Psoas muscle (tissue), 8 donors: ENCODE measurements at places on chromosomes 5 and 9. TPM values are rescaled to one million over a fixed set of nuclear protein-coding genes. Genes with fewer than 3 reads are reported as not detected.

DNA sequence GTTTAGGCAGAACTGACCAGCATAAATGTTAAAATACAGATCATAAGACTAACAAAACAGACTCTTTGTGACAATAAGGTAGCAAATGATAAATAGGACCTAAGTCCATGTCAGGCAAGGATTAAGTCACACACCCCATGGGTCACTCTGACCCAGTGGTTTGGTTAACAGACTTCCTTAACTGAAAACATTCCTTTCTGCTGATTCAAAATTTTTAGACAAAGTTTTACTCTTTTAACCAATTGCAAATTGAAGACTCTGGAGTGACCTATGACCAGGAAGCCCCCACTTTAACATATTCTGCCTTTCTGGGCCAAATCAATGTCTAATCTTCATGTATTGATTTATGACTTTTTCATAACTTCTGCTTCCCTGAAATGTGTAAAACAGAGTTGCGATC is 4.9 kb upstream of the NXNL2 start:
- DNase-seq: no peak

GRCh38 chr5:94815313-94816039 is 197.0 kb downstream of the SLF1 start:
- no peak for DNase-seq

- DNase-seq: no peak
These were observed 33.9 kb downstream of the PRELID2 start for GRCh38 chr5:145801195-145801594.

CHSY3 gene
- total RNA-seq: 2.7 TPM

MARCOL gene
- not detected for total RNA-seq
